Upper lobe of left lung (tissue), 6 donors: ENCODE measurements at places on chromosomes 6 and 20.
A peak's percentile ranks its signal among the peaks of the same experiment; 100 is the strongest.

DNA sequence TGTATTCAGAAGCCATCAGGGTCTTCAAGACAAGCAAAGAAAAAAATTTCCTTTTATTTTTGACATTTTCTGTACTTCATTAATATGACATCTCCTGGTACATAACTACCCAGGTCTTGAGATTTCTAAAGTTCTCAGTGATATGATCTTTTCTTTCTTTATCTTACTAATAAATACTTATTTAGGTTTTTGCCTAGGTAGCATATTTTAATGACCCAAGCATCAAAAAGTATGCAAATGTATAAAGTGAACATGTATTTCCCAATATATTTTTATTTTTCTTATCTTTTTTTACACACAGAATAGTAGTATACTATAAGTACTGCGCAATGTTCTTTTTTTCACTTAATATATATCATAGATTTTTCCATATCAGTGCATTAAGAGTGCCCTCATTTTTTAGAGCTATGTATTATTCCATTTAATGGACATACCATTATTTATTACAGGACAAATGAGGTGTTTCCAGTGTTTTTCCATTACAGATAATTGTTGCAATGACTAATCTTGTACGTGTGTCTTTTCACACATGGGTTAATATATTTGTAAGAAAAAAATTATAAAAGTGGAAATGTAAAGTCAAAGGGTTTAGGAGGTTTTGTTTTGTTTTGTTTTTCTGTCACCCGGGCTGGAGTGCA, 107.0 kb downstream of the KCNQ5 start:
- no peak for DNase-seq

GRCh38 chr6:14540276-14540675, 422.7 kb downstream of the CD83 start:
- no peak for DNase-seq

- no peak for DNase-seq
Measured at GRCh38 chr20:4089756-4090487, 74.6 kb upstream of the RNF24 start.

DNA sequence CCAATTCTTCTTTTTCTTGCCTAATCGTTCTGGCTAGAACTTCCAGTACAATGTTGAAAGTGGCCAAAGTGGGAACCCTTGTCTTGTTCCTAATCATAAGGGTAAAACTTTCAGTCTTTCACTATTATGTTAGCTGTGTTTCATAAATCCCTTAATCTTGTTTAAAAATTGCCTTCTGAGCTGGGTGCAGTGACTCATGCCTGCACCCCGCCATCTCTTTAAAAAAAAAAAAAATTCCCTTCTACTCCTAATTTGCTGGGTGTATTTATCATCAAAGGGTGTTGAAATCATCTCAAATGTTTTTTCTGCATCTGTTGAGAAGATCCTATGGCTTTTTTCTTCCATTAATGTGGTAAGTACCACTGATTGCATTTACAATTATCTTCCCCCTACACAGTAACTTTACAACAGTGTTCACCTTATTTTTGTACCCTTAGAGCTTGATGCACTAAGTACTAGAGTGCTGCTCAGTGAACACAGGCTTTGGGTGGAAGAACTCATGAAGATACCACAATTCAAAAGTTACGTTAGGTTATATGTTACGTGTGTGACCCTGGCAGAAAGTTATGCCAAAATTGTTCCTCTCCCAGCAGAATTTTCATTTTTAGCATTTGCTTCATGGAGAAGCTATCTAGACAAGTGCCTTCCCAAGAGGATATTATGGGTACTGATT, 9.7 kb downstream of the SNRPB start:
- DNase-seq: no peak

- no peak for DNase-seq
Measured at GRCh38 chr6:119781365-119781764, 431.8 kb upstream of the MAN1A1 start.

- DNase-seq: peak; percentile 70
Measured at GRCh38 chr6:159953091-159953601, 15.7 kb upstream of the IGF2R start.
